ENCODE measurements at places on chromosomes 6 and 20.
A peak's percentile ranks its signal among the peaks of the same experiment; 100 is the strongest.

GRCh38 chr6:24355393-24355792, 2.5 kb downstream of the DCDC2 start:
- DNase-seq, result no peak

DNA sequence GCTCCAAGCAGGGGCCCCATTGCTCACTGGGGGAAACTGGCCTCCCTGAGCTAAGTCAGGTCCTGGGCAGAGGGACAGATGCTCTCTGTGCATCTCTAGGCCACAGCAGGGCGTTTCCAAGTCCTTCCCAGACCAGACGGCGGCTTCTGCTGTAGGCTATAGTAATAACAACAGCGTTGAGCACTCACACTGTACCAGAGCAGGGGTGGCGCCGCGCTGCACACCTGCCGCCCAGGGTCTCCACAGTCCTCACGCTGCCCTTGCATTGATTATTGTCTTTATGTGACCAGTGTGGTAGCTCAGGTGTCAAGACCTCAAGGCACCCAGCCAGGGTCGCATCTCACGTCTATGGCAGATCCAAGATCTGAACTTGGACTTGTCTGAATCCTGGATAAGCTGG, 14.9 kb upstream of the CCN5 start:
- DNase-seq, result no peak

- DNase-seq, result no peak
Observed at GRCh38 chr20:45987108-45987780, 15.2 kb upstream of the ZNF335 start.

- DNase-seq, result no peak
Observed at GRCh38 chr6:135170238-135170637, 10.9 kb upstream of the MYB start.

DNA sequence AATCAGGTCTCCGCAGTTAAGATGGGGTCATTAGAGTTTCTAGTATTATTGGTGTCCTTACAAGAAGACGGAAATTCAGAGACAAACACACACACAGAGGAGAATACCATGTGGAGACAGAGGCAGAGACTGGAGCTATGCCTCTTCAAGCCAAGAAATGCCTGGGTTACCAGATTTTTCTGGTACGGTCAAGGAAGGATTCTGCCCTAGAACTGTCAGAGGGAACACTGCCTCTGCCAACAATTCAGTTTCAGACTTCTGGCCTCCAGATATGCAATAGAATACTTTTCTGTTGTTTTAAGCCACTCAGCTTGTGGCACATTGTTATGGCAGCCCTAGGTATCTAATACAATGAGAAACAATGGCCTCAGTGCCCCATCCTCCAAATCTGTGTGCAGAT, 18.9 kb downstream of the TRMT6 start:
- no peak for DNase-seq

DNA sequence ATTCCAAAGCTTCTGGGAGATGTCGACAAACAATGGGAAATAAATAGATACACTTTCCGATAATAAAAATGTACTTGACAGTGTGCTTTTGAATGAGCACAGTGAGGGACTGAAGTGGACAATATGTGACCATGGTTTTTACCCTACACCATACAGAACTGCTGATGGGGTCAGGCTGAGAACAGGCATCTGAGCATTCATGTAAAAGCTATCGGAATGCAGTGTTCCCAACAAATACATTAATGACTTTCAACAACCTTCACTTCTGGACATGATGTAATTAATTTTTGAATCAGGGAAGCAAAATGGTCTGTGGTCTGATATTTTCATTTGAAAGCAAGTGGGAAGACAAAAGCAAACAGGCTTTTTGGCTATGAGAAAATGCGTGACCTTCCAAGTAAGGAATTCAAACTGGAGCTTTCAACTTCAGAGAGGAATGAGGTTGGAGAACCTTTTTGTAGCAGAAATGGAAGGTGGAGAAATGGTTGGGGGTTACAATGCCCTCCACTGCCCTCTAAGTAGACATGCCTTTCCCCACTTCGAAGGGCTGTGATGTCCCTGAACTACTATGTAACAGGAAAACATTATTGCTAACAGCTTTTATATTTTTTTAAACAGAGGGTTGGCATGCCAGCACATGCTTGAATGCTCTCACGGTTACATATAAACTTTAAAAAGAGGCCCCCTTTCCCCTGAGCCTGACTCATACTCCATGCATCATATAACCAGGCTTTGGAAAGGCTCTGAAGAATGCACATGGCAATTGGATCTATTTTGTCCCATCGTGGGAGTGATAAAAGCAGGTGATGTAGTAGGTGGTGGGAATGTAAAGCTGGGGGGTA, 203.5 kb upstream of the CITED2 start:
- DNase-seq, result no peak

GRCh38 chr20:5947276-5947675, 3.1 kb downstream of the TRMT6 start:
- no peak for DNase-seq

- DNase-seq, result no peak
Observed at GRCh38 chr20:41426086-41426830, 59.6 kb upstream of the EMILIN3 start.

DNA sequence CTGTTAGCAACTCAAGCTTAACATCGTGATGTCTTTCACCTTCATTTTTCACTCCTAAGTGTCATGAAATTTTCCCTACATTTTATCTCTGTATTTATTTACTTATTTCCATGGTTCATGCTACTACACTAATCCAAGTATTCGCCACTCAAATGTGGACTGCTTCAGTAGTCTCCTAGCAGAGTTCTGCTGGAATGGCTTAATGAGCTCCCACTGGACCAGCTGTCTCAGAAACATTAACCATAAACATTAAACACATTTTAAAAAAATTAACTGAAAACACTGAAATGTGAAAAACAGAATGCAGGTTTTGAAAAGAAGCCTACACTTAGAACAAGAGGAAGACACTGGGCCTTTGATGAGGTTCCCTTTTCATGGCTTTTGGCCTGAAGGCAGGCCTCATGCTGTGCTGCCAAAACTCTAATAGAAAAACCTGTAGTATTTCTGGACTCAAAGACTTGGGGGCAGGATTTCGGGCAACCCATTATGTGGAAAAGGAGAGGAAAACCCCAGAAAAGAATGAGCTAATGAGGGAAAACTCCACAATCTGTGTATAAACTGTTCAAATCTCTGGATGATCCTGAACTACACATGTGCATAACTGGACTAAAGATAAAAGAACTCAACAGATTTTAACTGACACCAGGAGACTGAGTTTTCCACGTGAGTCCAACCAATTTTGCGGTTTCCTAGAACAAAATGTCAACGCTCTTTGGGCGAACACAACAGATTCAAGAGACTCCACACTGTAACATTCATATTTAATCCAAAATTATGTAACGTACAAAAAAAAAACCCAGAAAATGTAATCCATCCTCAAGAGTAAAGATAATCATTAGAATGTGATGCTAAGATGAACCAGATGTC, 33.0 kb downstream of the SAMD3 start:
- DNase-seq, result no peak

GRCh38 chr6:18823782-18824386, 436.7 kb downstream of the RNF144B start:
- no peak for DNase-seq

- DNase-seq, result no peak
Observed at GRCh38 chr6:138008791-138009190, 98.4 kb downstream of the PERP start.

GRCh38 chr6:20755631-20756030, 221.4 kb downstream of the CDKAL1 start:
- DNase-seq, result no peak

- no peak for DNase-seq
Observed at GRCh38 chr6:169960003-169960344, 208.6 kb downstream of the ERMARD start.

GRCh38 chr20:1370548-1371110, 22.2 kb downstream of the FKBP1A start:
- DNase-seq, result no peak

DNA sequence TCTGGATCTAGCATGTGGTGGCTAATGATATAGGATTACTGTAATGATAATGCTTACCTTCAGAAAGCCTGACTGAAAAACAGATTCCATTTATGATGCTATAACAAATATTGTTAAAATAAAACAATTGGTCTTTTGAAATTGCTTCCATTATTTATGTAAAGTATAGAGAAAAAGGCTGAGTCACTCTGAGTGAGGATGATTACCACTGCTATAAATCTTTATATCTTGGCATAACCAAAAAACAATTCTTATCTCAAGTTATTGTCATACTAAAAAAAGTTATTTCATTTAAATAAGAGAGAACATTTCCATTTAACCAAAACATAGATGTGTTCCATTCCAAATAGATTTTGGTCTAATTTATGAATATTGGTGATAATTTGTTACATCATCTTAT, 53.0 kb upstream of the DST start:
- DNase-seq, result no peak

DNA sequence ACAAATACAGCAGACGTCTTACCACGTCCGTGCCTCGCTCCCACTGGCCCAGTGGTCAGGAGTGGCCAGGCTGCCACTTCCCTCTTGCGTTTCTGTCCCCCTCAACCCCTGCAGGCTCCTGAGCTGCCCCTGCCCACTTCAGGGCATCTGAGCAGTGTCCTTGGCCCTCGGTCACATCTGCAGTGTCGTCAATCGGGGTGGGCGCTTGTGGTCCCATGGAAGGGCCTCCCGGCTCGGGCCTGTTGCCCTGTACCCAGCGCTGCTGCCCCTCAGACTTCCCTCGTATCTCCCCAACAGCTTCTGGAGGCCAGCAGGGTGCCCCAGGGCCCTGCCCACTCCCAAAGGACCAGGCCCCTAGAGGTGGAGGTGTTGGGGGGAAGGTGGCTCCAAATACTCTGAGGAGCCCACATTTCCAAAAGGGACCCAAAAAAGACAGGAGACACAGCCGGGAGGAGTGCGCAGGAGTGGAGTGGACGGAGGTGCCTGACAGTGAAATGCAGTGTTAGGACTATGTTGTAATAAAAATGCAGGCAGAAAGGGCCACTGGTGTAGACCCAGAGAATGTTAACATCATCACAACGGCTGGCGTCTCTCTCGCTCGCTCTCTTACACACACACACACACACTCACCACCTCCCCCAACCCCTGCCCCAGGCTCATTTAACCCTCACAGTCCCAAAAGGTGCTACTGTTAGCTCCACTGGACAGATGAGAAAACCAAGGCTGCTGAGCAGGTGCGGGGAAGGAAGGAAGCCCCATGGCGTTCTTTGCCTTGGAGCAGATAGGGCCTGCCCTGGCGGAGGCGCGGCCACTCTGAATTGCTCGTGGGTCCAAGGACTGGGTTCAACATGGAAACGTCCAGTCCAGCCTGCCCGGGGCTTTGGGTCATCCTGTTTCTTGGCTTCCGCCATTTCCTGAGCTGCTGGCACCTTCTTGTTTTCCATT, 343.9 kb downstream of the ZFAND3 start:
- no peak for DNase-seq

DNA sequence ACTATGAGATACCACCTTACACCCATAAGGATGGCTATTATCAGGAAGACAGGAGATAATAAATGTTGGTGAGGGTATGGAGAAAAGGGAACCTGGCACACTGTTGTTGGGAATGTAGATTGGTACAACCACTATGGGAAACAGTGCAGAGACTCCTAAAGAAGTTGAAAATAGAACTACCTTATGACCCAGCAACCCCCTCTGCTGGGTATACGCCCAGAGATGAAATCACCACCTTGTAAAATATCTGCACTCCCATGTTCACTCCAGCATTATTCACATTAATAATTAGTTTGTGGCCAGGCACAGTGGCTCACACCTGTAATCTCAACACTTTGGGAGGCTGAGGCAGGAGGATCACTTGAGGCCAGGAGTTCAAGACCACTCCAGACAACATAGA, 26.8 kb downstream of the ZBTB9 start:
- DNase-seq, result no peak

DNA sequence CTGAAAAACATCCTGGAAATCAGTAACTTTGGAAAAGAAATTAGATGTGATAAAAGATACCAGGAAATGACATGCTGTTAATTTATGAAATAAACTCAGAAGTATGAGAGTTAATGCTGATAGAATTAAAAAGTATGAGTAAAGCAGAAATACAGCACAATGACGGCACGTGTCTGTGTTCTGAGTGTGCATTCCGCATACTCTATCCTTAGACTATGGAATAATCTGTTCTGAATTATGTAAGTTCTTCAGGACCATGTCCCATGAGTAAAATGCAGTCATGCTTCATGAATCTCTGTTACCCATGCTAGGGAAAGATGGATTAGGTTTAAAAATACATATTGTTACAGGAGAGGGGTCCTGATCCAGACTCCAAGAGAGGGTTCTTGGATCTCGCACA, 21.7 kb downstream of the HECA start:
- no peak for DNase-seq

DNA sequence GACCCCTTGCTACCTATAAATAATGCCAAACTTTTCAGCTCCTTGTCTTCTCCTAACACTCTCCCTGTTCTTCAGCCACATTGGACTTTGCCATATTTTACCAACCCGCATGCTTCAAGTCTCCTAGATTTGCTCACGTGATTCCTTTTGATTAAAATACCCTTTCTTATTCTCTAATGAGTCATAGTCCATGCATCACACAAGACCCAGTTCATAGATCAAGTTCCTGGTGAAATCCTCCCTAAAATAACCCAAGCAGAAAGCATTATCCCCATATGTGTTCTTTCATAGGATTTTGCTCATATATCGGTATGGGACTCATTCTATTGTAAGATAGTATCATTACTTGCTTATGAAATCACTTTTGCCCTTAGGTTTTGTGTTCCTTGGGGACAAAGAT, 108.9 kb upstream of the STXBP5 start:
- DNase-seq, result no peak

DNA sequence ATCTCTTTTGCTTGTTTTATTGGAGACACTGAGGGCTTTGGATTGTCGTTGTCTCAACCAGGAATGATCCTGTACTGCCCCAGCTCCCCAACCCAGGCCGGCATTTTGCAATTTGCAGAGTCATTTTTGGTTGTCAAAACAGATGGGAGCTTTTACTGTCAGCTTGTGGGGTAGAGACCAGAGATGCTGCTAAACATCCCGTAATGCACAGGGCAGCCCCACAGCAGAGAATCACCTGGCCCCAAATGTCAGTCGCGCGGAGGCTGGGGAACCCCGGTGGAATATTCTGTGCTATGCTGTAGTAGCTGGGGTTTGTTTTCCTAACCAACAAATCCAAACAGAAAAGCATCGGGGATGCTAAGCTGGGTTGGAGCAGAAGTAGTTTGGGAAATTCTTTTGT, 99.7 kb downstream of the TSHZ2 start:
- no peak for DNase-seq

DNA sequence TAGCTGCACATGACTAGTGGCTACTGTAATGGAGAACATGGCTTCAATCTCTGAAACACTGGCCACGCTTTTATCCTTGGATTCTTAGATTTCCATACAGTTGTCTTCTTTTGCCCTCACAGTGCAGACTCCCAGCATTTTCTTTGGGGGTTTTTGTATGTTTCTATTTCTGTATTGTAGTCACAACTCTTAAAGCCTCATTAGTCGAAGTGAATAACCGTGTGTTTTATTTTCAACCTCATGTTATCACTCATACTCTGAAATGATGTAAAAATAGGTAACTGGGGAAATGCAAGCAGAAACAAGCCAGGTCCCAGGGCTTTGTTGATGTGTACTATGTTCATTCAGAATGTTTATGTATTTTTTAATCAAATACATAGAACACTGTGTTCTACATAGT, 162.9 kb downstream of the JARID2 start:
- DNase-seq, result no peak

- DNase-seq, result peak; percentile 59
Observed at GRCh38 chr20:15976047-15976736, 597.1 kb downstream of the KIF16B start.

GRCh38 chr20:51487565-51488268, 54.8 kb downstream of the NFATC2 start:
- DNase-seq, result no peak
